ENCODE measurements at places on chromosomes 2 and 18.
A peak's percentile ranks its signal among the peaks of the same experiment; 100 is the strongest.

GRCh38 chr18:32439802-32440201, 30.9 kb downstream of the GAREM1 start:
- DNase-seq, result no peak

DNA sequence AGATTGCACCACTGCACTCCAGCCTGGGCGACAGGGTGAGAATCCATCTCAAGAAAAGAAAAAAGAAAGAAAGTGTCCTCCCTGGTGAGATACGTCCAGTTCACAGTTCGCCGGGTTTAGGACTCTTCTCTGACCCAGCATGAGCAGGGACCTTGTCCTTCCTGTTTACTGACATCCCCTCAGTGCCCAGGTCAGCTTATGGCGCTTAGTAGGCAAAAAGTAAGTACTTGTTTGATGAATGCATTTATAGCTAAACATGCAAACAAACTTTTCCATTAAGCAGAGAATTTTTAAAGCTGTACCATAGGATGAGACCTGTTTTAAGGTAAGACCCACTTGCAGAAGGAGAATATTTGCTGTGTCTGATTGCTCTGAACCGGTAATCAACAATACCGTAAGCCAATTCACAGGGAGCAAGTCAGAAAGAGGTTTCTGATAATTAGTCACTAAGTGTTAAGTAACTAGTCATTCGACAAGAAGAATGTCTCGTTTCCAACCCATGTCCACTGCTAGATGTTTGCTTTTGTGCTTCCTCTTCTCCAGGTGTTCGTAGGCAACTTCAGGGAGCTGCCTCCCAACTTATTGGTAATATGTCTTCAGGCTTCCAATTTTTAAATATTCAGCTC, 40.0 kb downstream of the MOGAT1 start:
- DNase-seq, result no peak

GRCh38 chr18:13448335-13448795, 229.8 kb downstream of the LDLRAD4 start:
- no peak for DNase-seq

- DNase-seq, result no peak
Observed at GRCh38 chr2:222965555-222965954, 86.4 kb upstream of the KCNE4 start.

DNA sequence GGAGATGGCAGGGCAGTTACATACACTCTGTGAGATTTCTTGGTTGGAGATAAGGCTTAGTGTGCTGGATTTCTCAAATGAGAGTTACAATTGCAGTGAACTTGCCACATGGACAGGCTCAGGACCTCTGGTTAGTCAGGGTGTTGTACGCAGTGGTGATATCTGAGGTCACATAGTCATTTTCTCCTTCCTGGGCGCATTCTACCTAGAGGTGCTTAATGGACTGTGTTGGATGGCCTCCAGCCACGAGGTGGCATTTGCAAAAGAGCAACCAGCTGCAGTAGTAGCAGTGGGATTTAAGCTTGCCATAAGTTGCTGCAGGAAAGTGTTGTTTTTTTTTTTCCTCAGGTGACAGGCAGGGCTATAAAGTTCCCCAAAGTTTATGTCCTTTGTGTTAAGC, 173.8 kb upstream of the TMEM200C start:
- DNase-seq, result no peak

GRCh38 chr2:67840460-67841068, 222.2 kb downstream of the C1D start:
- peak; percentile 41 for DNase-seq

DNA sequence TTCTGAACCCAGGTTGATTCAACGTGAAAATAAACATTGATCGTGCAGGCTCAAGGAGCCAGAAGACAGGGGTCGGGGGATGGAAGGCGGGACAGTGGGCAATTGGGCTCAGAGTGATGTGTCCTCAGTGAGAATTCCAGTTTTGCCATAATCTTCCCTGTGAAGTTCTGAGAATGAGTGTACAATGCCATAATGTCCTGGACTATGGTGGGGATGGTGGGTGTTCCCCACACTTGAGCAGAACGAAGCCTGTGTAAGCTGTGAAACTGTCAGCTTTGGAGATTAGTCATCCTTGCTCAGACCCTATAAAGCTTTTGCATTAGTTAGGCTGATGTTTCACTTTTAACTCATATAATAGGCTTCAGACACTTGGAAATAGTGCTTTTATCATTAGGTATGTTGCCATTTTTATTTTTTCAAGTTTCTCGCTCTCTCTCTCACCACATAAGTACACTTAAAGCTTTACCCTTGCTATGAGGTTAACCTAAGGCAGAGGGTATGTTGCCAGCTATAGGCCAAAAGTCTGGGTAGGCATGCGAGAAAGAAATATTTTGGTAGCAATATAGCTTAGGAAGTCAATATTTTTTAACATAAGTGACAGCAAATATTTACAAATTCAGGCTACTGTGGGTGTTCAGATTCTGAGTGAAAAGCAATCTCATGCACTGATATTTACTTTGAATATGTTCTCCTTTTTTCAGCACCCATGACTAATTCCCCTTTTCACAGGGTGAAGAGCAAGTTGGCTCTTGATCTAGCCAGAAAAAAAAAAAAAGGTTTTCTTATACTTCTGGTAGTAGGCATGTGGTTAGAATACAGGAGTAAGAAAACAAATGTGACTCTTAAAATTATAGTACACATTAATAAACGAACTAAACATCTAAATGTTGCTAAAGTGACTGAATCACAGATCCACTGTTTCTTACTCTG, 47.2 kb downstream of the CDC42EP3 start:
- DNase-seq, result no peak

GRCh38 chr2:219560037-219560892, 11.1 kb downstream of the OBSL1 start:
- no peak for DNase-seq

DNA sequence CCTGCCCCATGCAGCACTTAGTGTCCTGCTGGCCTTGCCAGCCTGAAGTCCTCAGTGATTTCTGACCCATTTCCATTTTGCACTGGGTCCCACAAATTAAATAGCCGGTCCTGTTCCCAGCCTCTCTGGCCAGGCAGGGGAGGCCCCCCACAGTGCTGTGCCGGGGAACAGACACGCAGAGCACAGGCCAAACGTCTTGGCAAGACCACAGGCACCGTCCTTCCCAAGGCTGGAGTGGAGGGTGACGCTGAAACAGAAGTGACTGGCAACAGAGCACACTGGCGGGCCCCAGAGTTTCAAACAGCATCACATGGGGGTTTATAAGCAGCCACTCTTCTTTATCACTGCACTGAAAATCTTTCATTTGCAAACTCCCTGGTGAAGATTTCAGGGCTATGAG, 52.2 kb downstream of the EDAR start:
- no peak for DNase-seq

DNA sequence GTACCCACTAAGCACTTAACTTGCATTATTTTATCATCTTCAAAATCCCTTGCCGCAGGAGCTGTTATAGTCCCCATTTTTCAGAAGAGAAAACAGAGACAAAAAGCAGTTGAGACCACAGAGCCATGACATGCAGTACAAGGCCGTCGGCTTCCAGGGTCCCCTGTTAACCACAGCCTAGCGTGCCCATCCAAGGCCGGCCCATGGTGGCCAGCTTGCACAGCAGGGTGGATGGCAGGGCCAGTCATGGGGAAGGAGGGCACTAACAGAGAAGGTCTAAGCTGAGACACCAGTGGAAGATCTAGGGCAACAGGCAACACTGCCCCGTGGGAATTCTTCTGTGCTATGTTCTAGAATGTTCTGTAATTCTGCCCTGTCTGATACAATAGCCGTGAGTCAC, 192.6 kb upstream of the ID2 start:
- DNase-seq, result no peak

GRCh38 chr2:145797692-145798091, 1277.8 kb upstream of the ZEB2 start:
- DNase-seq, result no peak

- DNase-seq, result no peak
Observed at GRCh38 chr2:42905341-42906110, 113.1 kb upstream of the HAAO start.

DNA sequence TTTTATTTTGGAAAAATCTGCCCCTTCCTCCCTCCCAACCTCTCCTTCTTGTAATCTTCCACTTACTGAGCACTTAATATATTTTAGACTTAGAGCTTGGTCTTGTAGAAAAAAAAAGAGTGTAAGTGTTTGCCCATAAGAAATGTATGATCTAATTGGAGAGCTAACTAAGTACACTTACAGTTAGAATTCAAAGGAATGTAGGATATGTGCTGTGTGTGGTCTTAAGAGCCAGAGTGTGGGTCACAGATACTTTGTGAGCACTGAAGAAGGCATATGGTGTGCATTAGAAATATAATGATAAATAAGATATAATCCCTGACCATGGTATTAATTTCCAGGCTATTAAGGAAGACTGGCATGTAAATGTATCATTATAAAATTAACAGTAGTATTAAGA, 91.8 kb upstream of the ZNF521 start:
- no peak for DNase-seq
